ENCODE measurements at places on chromosomes 11 and 22.

- DNase-seq = no peak
Measured at GRCh38 chr22:41401781-41402648, 20.3 kb downstream of the TEF start.

DNA sequence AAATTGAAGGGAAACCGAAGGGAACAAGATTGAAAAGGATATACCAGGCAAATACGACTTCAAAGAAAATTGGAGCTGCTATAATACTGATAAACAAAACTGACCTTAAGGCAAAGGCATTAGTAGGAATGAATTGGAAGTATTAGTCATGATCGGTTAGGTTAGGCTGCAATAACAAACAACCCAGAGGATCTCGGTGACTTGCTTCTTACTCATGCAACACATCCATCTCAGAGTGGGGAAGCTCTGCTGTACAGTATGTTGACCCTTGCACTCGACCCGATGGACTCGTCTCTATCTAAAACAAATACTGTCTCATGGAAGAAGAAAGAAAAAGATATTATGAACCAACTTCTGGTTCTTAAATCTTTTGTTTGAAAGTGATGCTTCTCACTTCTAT is 42.3 kb downstream of the SPATA19 start:
- DNase-seq = no peak

GRCh38 chr11:65434057-65434666 is 11.6 kb downstream of the NEAT1 start:
- no peak for DNase-seq

DNA sequence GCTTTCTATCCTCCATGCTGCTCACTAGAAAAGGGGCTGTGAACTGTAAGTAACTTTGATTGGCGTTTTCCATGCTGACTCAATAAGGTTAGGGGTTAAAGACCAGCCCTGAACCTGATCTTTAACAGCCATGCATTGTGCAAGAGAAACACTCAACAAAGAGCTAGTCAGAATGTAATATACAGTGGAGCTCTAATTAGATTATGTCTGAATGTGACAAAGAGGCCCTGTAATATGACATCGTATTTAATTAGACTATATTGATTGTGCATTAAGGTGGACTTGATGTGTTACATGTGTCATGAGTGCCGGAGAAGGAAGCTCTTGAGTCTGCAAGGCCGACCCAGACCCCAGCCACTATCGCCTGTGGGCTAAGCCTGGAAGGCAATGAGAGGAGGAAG is 70.5 kb downstream of the PKNOX2 start:
- DNase-seq = no peak

- no peak for DNase-seq
Measured at GRCh38 chr11:69385832-69386427, 92.0 kb downstream of the MYEOV start.

Data from stimulated activated CD4-positive, alpha-beta T cell treated with anti-CD3 and anti-CD28 coated beads, Interleukin-15, amount 100 ng/mL, for 24 hours (primary cell).